ENCODE measurements at places on chromosomes 6 and 20.

- peak; percentile 38 for DNase-seq
Measured at GRCh38 chr6:45472382-45472781, 94.6 kb upstream of the SUPT3H start.

DNA sequence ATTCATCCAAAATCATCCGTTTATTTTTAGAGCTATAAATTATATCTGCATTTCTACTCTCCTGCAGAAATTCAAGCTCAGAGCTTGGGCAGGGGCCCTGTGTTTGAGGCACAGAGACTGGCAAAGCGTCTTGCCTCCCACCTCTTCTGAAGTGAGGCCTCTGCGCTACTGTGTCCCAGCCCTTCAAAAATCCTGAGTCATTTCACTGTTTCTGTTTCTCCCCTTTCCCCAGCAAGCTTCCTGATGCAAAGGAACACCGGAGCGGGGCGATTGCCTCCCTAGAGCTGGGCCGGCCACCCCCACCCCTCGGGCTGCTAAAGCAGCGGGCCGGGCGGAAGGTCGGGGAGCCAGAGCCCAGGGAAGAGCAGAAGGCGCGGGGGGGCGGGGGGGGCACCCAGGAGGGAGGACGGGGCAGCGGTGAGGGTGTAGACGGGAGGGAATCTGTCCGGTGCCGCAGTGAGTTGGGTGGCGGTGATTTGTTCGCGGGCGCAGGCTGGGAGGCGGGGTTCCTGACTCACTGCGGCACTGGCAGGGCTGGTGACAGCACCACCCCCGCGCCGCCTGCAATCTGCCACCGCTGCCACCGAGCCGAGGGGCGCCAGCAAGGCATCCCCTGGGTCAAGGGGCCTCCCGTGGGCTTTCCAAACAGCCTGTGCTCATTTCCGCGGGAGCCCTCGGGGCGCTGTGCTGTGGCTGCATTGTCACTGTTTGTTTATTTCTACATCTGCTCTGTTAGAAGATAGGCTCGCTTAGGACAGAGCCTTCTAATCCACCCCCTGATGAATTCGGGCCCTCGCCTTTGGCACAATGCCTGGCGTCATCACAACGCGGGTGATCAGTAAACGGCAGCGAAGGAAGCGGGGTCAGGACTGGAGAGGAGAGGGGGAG lies 46.5 kb upstream of the SNAP25 start:
- no peak for DNase-seq

DNA sequence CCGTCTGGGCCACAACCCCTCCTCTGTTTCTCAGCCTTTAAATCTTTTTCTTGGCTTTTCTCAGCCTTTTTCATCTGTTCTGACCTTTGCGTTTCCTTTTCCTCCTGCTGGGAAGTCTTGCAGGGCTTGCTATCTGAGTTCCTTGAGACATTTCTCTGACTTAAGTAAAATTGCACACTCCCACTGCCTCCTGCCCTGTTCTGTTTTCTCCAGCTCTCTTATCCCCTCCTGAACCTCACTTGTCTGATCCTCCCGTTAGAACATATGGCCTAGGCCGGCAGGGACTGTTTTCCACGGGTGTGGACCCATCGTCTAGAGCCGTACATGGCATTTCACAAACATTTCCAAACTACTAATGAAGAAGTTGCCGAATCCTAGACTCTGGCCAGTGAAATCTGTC lies 63.0 kb downstream of the ARID1B start:
- no peak for DNase-seq

DNA sequence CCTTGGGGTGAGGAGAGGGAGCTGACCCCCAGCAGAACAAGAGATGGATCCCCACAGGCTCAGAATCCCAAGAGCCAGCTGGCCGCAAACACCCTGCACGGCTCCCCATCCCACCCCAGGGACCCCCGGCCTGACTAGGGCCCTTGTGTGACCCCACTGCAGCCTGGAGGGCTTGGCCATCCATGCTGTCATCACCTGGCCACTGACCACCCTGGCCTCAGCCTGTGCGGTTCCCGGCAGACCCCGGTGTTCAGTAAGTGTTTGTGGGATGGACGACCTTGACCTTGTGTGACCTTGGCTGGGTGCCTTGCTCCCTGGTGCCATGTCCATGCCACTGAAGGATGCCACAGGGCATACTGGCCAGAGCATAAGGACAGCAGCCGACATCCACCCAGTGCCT lies 328.3 kb downstream of the TAF4 start:
- DNase-seq: no peak

All from fibroblast of the conjunctiva (primary cell).